ENCODE measurements at places on chromosomes 7 and 10.

DNA sequence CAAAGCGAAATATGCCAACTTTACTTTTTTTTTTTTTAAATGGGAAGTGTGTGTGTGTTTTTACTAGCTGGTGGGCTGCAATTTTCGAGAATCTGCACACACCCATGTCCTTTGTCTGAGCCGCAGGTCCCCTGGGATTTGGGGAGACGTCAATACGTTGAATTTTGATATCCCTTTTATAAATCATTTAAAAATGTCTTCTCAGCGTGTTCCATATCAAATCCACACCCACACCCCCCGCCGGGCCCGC lies 404 bp upstream of the FMC1 start:
- peaks cover 3% of the 10 kb centered on the region for H3K4me1 ChIP-seq
- H3K4me3 ChIP-seq: peak overlapping the region; percentile 78
- DNase-seq: no peak
- peak overlapping the region; percentile 99 for H3K27ac ChIP-seq

DNA sequence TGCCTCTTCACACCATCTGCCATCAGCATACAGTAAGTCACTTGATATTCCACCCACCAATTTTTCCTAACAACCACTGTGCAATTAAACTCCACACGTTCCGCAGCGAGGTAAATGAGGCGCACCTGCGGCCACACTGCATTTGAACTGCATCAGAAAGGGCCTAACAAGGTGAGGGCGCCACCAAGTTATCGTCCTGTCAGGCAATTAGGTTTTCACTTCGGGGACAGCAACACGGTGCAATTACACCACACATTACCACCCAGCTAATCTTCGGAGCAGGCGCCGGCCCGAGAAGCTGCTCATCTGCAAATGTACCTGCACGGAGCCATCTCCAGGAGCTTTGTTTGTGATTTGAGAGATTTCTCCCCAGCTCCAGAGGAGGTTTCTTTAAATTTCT lies 84.4 kb downstream of the EBF3 start:
- peaks cover 19% of the 10 kb centered on the region for H3K4me1 ChIP-seq
- H3K4me3 ChIP-seq: no peak overlapping the region
- DNase-seq: no peak
- H3K27me3 ChIP-seq: no peaks in the 10 kb centered on the region
- H3K36me3 ChIP-seq: no peaks in the 10 kb centered on the region
- no peak overlapping the region for H3K27ac ChIP-seq

DNA sequence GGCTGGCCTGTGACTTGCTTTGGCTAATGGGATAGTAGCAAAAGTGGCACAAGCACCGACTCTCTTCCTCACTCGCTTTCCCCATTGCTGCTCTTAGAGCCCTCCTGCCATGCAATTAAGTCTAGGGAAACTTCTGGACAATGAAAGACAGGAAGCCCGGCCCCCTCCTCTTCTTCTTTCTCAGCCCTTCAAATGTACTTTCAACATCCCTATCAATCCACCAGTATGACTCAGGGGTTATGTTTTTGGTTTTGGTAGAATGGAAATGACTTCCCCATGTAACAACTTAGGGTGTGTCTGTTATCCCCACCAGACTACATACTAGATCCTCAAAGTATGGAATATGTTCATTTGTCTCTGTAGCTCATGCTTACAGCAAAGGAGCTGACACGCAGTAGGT lies 139.0 kb upstream of the GDF10 start:
- no peaks in the 10 kb centered on the region for H3K36me3 ChIP-seq
- H3K27me3 ChIP-seq: no peaks in the 10 kb centered on the region
- no peak overlapping the region for H3K4me3 ChIP-seq

- no peak overlapping the region for H3K4me3 ChIP-seq
- no peaks in the 10 kb centered on the region for H3K36me3 ChIP-seq
- no peak overlapping the region for H3K27ac ChIP-seq
- no peaks in the 10 kb centered on the region for H3K4me1 ChIP-seq
- no peaks in the 10 kb centered on the region for H3K27me3 ChIP-seq
These were observed 227.2 kb upstream of the GRB10 start for GRCh38 chr7:51009716-51010496.

GRCh38 chr10:120688928-120689327 lies 162.2 kb upstream of the WDR11 start:
- no peaks in the 10 kb centered on the region for H3K4me1 ChIP-seq
- H3K36me3 ChIP-seq: no peaks in the 10 kb centered on the region
- no peak overlapping the region for H3K27ac ChIP-seq
- no peak for DNase-seq

- H3K27me3 ChIP-seq: no peaks in the 10 kb centered on the region
- H3K4me1 ChIP-seq: no peaks in the 10 kb centered on the region
- no peak overlapping the region for H3K27ac ChIP-seq
- DNase-seq: peak; percentile 36
These were observed 35.7 kb downstream of the P4HA1 start for GRCh38 chr10:73060738-73061635.

- H3K27me3 ChIP-seq: peaks cover 100% of the 10 kb centered on the region
- no peaks in the 10 kb centered on the region for H3K4me1 ChIP-seq
- H3K27ac ChIP-seq: no peak overlapping the region
- no peaks in the 10 kb centered on the region for H3K36me3 ChIP-seq
These were observed 20.4 kb downstream of the GRID2IP start for GRCh38 chr7:6530626-6531491.

GRCh38 chr10:119139464-119140067 lies 25.9 kb downstream of the SFXN4 start:
- no peak overlapping the region for H3K27ac ChIP-seq
- no peaks in the 10 kb centered on the region for H3K27me3 ChIP-seq
- no peak overlapping the region for H3K4me3 ChIP-seq
- peak; percentile 53 for DNase-seq

DNA sequence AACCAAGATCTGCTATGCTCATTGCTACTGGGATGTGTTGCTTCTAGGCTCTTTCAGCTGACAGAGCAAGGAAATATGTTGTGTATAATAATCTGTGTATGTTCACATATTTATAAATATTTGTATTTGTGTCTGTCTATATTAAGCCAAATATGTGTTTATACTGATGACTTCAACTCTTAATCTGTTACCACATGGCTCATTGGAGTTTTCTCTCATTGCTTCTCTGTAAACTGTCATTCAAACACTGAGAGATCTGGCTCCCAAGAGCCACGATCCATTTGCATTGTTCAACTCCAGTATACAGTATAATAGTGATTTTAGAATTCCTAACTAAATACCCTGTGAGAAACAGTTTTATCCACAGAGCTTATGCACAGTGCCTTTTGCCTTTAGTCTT lies 35.3 kb downstream of the BICC1 start:
- no peak for DNase-seq
- H3K4me1 ChIP-seq: no peaks in the 10 kb centered on the region
- no peak overlapping the region for H3K27ac ChIP-seq
- no peak overlapping the region for H3K4me3 ChIP-seq

DNA sequence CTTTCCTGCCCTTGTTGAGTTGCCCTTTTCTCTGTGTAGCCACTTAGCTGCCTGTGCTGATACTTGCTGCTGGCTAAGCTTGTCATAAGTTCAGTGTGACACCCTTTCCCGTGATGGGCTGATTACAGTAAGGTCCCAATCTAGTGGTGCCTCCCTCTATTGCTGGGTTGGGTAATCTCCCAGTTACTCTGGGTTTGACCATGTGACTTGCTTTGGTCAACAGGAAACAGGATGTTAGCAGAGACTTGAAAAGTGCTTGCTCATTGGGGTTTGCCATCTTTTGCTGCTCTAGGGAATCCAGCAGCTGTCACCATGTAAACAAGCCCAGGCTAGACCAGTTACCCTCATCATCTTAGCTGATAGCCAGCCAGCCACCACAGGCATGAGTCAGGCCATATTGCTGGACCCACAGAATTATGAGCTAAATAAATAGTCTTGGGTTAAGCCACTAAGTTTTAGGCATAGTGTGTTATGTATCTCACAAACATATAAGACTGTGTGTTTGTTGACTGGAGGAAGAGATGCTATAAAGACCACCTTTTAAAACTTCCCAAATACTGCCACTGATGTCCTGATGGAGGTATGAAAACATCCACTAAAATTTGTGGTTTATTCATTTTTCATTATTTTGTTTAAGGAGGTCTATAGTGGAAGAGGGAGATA lies 4.0 kb upstream of the LEP start:
- no peak overlapping the region for H3K27ac ChIP-seq
- H3K4me3 ChIP-seq: no peak overlapping the region
- no peak for DNase-seq
- H3K4me1 ChIP-seq: peaks cover 12% of the 10 kb centered on the region
- H3K36me3 ChIP-seq: no peaks in the 10 kb centered on the region

DNA sequence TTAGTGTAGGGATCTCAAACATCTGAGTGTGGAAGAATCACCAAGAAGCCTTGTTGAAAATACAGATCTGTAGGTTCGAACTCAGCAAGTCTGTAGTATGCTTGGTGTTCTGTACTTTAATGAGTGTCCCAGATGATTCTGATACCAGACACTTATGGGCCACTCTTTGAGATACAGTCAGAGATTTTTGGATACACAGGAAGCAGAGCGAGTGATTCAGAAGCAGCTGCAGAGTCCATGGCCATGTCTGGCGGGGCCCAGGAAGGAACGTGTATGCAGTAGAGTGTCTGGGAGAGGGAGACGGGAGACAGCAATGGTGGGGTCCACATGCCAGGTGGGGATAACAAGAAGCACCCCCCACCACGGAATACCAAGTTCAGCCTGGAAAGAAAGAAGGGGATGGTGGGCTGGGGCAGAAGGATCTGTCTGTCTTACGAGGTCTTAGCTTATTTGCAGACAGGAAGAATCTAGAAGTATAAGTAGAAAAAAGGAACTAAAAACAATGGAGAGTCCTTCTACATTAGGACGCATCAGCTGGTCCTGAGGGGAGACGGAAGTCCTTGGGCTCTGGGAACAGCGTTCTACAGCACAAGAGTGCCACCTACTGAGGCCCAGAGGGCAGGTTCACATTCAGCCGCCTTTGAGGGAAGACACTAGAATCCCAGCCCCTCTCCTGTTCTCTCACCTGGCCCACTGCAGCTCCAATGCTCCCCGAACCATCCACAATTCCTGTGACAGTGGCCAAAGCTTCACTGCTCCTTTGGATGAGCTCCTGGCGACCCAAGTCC lies 55.4 kb downstream of the SLC37A3 start:
- H3K27ac ChIP-seq: no peak overlapping the region
- no peaks in the 10 kb centered on the region for H3K27me3 ChIP-seq
- H3K4me3 ChIP-seq: no peak overlapping the region
- H3K4me1 ChIP-seq: peaks cover 2% of the 10 kb centered on the region
- H3K36me3 ChIP-seq: peaks cover 8% of the 10 kb centered on the region
